ENCODE measurements at places on chromosomes 3 and 15.
A peak's percentile ranks its signal among the peaks of the same experiment; 100 is the strongest.

DNA sequence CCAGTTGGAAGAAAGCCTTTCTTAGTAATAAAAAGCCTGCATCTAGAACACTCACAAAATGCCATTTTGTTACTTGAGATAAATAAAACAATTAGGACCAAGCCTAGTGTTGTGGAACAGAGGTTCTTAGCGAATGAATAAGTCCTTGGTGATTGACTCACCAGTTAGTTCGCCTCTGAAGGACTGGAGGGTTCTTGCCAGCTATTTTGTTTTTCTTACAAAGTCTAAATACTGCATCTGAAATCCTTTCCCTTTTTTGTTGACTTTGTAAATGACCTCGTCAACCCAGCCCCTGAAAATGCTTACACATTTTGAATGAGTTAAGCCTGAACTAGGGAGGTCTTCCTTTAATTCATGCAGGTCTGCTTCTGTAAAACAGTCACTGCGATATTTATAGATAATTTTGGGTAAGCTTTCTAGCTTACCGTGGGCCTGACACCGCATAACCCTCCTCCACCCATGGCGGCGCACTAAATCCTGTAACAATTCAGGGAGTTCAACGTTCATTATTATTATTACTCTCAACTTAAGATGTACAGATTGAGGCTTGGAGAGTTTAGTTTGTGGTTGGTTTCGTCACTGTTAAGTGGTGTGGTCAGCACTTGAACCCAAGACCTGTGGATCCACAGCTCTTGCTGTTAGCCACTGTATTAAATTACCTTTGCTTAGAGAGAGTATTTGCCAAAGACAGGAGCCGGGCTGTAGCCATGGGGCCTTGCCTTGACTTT, 45.0 kb upstream of the SACM1L start:
- no peak for DNase-seq

DNA sequence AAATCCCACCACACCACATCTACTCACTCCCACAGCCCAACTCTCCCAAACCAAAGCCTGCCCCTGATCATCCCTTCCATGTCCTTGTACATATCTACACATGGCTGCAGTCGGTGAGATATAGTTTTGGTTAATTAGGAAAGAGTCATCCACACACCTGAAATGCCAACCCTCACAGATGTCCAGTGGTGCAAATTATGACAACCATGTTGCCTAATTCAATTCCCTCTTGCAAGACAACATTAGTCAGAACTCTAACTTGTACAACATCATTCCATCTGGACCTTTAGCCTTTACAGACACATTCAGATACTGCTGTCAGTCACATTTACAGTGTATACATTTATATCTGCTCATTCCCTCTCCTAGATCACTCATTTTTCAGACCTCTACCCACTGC, 41.2 kb downstream of the TUBGCP4 start:
- no peak for DNase-seq

- DNase-seq: no peak
Measured at GRCh38 chr3:140250945-140251344, 316.0 kb downstream of the CLSTN2 start.

GRCh38 chr3:105529456-105529855, 162.7 kb downstream of the ALCAM start:
- no peak for DNase-seq

DNA sequence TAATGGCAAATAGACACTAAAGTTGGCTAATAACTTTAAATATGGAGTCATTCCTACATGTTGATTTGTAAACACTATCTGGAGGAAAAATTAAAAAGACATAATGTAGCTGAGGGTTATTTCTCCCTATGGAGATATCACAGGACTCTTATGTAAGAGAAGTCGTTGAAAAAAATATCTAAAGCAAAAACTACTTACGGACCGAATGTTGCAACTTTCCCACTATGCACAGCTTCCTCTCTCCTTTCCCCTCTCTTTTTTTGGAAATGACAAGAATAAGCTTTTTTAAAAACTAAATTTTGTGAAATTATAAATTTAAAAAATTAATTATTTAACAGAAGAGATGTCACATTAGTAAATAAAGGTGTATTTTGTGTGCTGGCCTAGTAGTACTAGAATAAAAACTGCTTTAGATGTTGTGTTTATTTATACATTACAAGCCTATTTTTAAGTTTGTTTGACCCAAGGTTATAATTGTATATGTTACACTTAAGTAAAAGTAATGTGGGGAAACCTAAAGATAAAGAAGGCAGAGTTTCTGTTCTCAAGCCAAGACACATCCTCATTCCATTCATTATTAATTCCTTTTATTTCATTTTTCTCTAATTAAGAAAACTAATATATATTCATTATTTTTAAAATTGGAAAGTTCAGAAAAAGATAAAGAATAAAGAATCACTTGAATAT, 20.7 kb upstream of the PPARG start:
- no peak for DNase-seq

DNA sequence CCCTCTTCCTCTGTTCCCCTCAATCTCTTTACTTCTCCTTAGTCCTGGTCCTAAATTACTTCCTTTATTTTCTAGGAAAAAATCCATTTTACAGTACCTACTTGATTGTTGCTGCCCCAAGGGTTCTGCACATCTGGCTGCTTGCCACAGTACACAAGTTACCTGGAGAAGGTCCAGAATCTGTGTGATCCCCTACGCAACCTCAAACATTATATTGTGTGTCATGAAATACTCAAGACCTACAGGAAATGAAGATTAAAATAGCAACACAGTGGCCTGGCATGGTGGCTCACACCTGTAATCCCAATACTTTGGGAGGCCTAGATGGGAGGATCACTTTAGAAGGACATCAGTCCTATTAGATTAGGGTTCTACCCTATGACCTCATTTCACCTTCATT, 48.7 kb downstream of the PRKAR2A start:
- DNase-seq: no peak

GRCh38 chr3:194272861-194273742, 78.0 kb downstream of the CPN2 start:
- no peak for DNase-seq

GRCh38 chr3:125189378-125190165, 23.0 kb downstream of the SLC12A8 start:
- DNase-seq: no peak

DNA sequence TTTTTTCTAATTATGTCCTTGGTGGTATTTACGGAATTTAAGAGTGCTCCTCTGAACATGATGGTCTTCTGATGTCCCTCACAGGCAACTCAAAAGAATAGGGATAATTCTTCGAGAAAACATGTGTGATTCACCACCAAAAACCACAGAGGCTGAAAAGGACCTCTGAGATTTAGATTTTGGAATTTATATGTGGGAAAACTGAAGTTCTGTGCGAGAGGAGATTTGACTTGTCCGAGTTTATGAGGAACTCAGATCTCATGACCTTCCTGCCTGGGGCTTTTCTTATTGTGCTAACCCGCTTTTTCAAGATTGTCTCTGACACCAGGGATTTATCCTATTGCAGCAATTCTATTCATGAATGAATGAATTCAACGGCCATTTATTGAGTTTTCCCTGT, 142.4 kb downstream of the FAM43A start:
- DNase-seq: no peak

GRCh38 chr15:58459045-58459444, 27.3 kb downstream of the LIPC start:
- no peak for DNase-seq

DNA sequence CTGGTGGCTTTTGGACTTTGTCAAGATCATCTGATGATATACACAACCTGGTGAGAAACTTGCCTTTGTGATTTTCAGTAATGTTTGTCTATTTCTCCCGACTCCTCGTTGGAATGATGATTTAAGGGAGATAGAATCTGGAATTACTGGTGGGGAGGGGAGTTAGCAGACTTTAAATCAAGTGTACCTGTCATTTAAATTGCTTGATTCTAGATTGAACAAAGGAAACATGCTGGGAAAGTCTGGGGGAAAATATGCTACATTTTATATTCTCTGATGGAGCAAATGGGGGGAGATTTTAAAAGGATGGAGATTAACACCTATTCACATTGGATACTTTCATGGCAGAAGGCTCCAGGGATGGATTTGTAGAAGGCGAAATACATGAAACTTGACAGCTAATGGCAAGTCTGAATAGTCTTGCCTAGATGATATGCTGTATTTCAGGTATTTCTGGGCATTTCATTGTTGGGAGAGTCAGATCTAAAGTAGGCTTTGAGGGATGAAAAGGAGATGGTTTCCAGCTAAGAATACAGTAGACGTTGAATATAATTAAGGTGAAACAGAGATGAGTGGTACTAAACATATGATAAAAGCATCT, 189.1 kb upstream of the PDZRN3 start:
- DNase-seq: no peak

DNA sequence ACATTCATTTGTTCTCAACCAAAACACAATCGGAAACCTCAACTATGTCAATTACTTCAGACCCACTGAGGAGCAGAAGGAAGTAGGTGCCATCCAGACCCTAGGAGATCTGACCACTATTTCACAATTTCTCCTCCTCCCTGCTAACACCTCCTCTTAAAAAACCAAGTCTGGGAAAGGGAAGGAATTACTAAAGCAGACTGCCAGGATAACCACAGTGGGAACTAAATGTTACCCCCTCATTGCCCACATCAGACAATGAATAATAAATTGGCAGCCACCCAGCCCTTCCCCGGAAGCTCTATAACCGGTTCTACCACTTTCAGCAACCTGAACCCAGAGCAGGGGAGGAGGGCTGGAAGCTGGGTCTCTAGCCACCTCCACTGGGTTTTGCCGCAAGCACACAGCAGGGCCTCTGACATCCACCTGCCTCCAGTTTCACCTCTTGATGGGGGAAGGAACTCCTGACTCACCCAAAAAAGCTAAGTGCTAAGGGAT, 17.6 kb downstream of the C15orf62 start:
- DNase-seq: peak; percentile 93

GRCh38 chr3:58332575-58333188, at the start of gene PXK:
Gene PXK (plus strand): TSS chr3:58332892. CDS start chr3:58332989, 97 bp downstream.
- peak; percentile 2 for DNase-seq

- DNase-seq: no peak
Measured at GRCh38 chr3:138066383-138066782, 49.0 kb downstream of the DZIP1L start.

- DNase-seq: no peak
Measured at GRCh38 chr3:26592451-26592850, 30.1 kb upstream of the LRRC3B start.

GRCh38 chr3:12345584-12346494, 57.0 kb downstream of the PPARG start:
- no peak for DNase-seq

DNA sequence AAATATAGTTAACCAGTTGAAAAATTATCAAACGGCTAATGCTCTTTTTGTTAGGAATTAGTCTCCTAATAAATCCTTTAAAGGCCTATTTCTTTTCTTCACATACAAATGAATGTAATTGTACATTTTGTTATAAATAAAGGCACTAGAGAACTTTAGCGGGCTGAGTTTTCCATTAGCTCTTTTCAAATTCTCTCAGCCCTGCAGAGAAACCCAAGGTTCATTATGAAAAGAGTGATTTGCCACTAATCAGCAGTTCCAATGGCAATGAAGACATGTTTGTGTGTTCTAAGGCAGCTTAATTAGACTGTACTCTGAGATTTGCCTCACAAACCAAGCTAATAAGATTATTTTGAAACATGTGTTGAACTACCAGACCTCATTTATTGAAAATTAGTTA, 64.6 kb upstream of the P2RY1 start:
- DNase-seq: no peak

- no peak for DNase-seq
Measured at GRCh38 chr15:38195191-38195901, 57.3 kb upstream of the SPRED1 start.

- DNase-seq: no peak
Measured at GRCh38 chr3:120642368-120642948, 39.6 kb downstream of the HGD start.

DNA sequence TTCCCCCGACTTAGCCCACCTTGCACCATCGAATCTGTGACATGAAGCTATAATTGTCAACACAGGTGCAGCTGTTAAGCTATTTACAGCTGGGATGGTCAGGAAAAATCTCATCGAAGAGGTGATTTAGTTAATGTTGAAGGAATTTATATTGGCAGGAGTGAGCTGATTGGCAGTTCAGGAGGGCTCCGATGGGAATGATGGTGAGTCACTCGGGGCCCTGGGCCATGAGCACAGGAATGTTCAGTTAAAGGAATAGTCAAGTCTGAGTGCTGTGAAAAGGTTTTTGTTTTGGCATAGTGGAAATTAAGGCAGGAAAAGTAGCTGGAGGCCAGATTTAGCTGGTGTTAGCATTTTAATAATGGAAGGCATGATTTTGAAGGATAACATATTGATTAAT, 95.7 kb downstream of the OXSM start:
- no peak for DNase-seq

DNA sequence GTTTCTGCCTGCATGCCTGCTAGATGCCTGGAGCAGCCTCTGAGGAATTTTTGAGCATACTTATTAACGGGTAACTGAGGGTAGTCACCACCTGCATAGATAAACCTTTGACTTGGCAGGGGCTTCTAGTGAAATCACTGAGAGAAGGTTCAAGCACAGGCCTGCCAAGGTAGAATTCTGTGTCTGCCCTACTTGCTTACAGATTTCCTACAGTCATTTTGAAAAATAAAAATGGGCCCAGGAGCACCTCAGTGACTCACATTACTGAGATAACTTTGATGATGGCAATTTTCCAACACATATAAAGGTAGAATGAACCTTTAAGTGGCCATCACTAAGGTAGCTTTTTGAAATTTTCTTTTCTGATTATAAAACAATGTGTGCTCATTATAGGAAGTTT, 10.8 kb downstream of the CRTAP start:
- no peak for DNase-seq

DNA sequence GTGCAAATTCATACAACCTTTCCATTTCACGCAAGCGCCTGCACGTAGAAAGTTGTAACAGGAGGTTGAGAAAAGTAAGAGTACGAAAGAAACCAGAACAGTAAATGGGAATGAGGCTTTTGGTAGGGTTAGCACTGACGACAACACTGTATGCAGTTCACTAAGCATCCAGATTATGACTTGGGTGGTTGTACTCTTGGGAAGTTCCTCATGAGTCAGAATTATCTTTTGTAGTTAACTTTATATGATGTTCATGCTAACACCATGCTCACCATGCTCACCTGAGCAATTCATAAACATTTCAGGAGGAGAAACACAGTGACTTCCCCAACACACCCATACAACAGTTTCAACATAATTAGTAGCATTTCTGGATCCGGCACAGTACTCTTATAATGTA, 3.0 kb upstream of the LPP start:
- DNase-seq: no peak

DNA sequence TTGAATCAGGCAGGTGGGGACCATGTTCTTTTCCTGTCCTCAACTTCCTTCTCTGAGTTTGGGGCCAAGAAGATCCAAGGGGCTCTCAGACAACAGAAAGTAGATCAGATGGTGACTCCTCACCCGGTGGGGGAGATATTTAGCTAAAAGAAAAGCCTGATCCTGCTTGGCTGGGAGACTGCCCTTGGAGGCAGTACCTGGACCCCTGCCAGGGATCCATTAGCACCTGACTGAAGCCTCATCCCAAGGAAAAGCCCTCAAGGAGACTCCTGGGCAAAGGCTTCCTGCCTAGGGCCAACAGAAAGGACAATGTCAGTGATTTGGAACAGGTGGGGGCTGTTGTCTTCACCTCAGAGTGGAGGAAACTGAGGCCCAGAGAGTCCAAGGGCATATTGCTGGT, 33.5 kb upstream of the HHATL start:
- DNase-seq: no peak

- DNase-seq: no peak
Measured at GRCh38 chr15:35540885-35541284, 5.1 kb downstream of the DPH6 start.

- DNase-seq: no peak
Measured at GRCh38 chr15:32959077-32959476, 235.4 kb downstream of the FMN1 start.

GRCh38 chr3:53802256-53802880, 43.9 kb downstream of the CHDH start:
- DNase-seq: no peak

GRCh38 chr15:32824777-32825176, 107.0 kb downstream of the GREM1 start:
- DNase-seq: no peak

Measured in NCI-H748 treated with DMSO at 0.1 percent for 48 hours (cell line).